ENCODE measurements at places on chromosomes 1 and 21. TPM values are rescaled to one million over a fixed set of nuclear protein-coding genes. Genes with fewer than 3 reads are reported as not detected.
A peak's percentile ranks its signal among the peaks of the same experiment; 100 is the strongest.

DNA sequence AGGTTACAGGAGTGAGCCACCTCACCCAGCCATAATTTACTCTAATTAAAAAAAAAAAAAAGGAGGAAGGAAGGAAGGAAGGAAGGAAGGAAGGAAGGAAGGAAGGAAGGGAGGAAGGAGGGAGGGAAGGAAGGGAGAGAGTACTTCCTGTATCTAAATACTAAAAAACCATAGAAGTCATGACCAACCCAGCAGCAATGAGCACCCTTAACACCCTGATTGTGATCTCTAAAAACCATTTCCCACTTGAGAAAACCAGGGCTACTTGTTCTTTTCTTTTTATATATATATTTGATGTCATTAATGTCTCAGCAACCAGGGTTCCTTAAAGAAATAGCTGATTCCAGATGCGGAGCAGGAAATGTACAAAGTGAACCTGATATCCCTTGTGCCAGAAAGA, 31.2 kb downstream of the ARID4B start:
- no peak for DNase-seq

DNA sequence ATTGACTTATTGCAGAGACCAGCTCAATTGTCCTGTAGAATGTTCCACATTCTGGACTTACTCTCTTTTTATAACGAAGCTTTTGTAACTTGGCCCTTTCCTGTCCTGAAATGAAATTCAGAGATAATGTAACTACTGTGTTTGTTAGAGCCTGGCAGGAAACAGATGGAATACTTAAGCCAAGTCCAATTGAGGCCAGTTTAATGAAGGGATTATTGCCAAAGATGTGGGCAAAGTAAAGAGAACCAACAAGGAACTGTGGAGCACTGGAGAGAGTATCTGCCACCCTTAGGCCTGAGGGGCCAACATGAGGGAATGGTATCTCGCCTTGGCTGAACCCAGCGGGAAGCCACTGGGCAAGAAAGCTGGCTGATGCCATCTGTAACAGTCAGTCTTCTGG, 32.9 kb downstream of the MFSD2A start:
- DNase-seq = no peak

DNA sequence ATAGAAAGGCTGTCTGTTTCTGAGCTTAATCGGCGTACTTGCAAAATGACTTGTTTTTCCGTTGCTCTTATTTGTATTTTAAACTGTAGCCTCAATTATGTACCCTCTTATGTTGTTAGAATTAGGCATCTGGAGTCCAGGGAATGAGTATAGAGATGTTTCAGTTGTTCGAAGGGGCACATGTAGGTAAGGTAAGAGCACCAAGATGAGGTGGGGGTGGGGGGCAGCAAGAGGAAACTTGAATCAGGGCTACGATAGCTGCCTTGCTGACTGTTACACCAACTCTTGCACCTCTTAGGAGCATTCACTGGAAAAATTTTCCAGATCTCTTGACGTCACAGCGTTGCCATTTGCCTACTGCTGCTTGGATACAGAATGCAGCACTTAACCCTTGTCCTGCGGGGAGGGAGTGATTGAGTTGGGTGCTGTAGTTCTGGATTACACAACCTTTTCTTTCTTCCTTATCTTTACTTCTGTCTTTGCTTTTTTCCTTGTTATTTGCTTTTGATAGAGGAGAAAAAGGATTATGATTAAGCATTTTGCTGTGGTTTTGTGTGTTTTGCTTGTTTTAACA, 3.2 kb downstream of the ATP1B1 start:
- DNase-seq = no peak

The IFNGR2 gene
- 37.0 TPM for total RNA-seq

- no peak for DNase-seq
Observed at GRCh38 chr1:100627936-100628335, 90.0 kb downstream of the GPR88 start.

The LCE1F gene
- total RNA-seq = not detected

DNA sequence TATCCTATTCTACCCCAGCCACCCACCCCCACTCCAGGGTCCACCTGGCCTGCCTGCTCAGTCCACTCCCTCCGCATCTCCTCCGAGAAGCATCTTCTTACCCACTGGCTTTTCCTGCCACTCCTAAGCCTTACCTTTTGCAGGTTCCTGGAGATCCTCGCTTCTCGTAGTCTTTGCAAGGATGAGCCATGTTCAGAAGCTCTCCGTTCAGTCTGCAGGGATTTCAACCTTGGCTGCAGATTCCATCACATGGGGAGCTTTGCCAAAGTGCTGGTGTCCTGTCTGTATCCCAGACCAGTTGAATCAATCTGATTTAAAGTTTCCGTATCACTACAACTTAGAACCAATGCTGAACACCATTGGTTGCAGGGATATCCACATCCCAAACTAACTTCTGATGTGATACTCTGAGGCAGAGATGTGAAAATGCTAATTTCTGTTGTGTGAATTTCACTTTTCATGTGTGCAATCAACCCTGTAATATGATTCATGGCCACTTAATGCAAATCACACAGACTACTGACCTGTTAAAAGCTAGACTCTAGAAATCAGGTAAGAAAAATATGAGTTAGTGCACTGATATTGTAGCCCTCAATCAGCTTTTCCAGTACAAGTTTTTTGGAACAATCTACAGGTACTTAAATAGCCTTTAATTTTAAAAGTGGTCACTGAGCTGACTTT, 61.9 kb downstream of the CAPN2 start:
- DNase-seq = no peak

The OBSCN gene
- 396 TPM for total RNA-seq

DNA sequence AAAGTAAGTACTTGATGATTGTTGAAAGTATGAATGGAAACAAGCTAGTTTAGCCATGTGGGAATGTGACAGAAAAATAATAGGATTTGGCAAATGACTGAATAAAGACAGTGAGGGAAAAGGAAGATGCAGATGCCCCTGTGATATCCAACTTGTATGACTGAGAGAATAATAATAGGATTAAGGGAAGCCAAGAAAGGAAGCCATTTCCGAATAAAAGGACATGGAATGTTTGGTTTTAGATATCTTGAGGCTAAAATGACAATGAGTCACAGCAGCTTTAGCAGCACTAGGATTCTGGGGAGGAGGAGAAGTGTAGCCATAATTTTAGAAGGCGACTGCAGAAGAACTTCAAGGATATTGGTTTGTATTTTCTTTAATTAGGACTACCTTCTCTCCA, 109.2 kb downstream of the TTLL7 start:
- no peak for DNase-seq

The C1orf167 gene
- total RNA-seq = 2.3 TPM

DNA sequence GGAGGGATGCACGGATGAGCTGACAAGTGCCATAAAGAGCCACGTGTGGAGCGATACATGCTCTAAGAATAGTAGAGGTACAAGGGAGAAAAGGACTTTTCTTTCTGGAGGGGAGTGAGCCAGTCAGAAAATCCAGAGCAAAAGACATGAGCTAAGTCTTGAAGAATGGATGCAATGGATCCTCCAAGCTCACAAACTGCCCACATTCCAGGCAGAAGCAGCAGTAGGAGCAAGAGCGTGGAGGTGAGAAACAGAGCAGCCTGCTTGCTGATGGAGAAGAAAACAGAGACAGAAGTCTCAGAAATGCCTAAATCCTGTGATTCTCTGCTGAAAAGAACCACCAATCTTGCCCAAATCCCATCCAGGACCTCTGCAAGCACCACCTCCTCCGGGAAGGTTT, 78.2 kb upstream of the RALGPS2 start:
- DNase-seq = no peak

DNA sequence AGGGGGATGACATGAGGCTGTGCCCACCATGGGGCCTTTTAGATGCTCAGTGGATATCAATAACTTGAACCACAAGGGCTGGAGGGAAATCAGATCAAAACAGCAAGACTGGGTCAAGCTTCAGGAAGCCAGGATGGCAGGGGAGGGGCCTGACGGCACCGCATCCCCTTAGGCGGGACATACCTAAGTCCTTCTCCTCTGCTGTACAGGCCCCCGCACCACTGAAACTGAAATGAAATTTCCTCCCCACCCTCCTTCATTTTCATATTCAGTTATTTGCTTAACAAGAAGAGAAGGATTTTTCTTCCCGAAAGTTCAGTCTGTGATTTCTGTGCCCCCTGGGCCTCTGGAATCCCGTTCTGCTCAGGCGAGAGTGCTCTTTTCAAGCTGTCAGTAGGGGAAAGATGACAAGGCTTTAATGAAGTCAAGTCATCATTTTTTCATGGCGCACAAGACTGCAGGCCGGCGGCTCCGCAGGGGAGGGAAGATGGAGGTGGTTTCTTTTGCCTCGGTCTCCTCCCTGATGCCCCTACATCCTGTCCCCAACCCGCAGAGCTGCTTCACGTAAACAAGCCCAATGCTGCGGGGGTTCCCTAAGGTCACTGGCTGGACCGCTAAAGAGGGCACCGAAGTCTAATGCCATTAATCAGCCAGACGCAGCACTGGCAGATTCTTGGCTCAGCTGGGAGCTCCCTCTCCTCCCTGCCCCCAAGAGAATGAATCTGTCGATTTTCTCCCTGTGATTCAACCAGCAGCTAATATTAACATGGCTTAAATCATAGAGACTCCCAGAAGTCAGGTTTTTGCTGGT, 264.8 kb downstream of the C1orf94 start:
- DNase-seq = no peak

DNA sequence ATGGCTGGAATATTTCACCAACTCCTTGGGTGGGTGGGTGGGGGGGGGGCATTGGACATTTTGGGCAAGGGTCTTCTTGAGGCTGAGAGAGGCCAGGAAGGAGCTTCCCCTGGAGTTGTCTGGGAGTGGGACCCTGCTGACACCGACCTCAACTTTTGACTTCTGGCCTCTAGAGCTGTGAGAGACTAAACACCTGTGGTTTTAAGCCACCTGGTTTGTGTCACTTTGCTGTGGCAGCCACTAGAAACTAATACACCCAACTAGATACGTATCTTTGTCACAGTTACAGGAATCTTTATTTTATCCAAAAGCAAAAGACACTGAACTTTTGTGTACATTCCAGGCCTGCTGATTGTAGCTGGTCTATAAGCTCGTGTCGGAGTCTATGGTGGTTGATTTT, 9.9 kb upstream of the RIPK4 start:
- no peak for DNase-seq

DNA sequence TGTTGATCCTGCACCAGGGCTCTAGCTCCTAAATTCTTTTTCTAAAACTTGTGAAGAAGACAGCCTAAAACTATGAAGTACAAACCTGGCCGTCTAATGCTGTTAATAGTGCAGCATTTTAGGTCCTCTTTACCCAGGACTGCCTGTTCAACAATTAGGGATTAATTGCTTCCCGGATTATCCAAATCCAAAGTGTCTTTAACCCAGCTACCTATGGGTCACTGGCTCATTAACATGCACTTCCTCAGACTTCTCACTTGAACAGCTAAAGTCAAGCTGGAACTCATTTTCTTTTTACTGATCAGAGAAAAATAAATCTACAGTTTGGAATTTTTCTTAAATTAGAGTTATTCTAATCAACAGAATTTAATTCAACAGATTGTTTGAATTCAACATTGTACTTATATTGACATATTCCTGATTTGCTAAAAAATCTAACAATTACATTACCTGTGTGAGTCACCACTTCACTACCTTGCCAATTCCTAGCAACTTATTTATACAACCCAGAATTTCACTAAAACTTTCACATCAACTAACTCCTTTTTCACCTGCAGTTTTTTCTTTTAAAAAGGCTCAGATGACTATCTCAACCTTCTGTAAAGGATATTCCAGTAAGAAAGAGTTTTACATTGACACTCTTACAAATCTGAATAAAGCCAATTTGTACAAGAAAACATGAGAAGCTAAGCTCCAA, 3.3 kb downstream of the HNRNPU start:
- DNase-seq = no peak

DNA sequence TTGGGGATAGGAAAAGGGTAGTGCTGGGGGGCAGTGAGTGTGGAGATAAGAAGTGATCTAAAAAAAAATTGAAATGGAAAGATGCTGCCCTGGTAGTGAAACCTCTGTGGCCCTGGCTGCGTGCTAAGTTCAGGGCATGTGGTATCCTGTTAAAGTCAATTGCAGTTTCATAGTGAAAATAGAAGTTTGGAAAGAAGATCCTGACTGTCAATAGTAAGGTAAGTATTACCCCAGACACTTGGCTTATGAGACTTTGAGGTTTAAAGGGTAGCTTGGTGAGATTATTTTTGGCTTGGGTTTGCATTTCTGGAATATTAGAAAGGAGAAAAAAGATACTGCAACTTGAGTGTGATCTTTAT, 6.8 kb downstream of the ARID1A start:
- DNase-seq = no peak

DNA sequence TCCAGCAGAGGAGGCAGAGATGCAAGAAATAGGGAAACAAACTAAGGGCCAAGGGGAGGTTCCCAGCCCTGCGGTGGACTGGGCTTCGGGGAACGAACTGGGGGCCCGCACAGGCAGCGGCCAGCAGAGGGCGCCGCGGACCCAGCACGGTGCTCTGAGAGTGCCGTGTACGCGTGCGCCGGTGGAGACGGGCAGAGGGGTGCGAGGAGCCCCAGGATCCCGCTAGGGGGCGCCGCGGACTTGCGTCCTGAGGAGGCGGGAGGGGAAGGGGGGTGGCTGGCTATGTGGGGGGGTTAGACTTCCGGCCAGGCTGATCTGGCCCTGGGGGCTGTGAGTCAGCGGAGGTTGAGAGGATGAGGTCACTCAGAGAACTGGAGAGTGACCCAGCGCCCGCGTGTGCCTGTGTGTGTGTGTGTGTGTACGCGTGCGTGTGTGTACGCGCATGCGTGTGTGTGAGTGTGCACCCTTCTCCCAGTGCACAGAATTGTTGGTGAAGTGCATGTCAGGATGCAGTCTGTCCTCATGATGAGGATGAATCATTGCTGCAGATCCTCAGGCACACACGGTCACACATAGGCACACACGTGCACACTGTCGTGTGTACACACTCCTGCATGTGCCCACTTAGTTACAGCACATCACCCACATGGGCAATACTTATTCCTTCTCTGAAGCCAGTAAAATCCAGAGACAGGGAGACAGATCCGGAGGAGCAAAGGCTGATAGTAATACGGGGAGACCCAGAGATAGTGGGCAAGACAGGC, 17.0 kb downstream of the NES start:
- DNase-seq = peak; percentile 97

DNA sequence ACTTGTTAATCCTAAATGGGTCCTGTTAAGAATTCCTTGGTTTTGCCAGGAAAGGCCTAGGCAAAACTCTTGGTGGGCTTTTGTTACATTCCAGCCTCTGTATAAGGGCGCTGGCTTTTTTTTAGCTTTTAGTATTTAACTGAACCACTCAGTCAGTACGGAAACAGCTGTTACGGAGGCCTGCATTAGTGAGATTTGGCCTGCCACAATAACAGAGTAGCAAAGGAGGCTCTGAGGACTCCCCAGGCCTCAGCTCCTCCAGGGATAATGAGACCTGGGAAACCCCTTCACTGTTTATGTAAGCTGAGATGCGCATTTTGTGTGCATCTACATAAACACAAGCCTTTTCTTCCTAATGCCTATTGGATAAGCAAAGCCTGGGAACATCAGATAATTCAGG, 210.2 kb downstream of the APP start:
- DNase-seq = no peak

All from cardiac septum (tissue), 1 donor.